ENCODE measurements at places on chromosomes 6 and 20.

GRCh38 chr6:30267423-30267822 is 54.2 kb upstream of the TRIM26 start:
- DNase-seq = no peak

GRCh38 chr6:166952121-166952520 is 4.2 kb downstream of the RNASET2 start:
- DNase-seq = no peak

- DNase-seq = no peak
Observed at GRCh38 chr6:38021029-38021428, 201.5 kb downstream of the ZFAND3 start.

GRCh38 chr20:20412750-20413149 is 44.8 kb downstream of the INSM1 start:
- DNase-seq = no peak

DNA sequence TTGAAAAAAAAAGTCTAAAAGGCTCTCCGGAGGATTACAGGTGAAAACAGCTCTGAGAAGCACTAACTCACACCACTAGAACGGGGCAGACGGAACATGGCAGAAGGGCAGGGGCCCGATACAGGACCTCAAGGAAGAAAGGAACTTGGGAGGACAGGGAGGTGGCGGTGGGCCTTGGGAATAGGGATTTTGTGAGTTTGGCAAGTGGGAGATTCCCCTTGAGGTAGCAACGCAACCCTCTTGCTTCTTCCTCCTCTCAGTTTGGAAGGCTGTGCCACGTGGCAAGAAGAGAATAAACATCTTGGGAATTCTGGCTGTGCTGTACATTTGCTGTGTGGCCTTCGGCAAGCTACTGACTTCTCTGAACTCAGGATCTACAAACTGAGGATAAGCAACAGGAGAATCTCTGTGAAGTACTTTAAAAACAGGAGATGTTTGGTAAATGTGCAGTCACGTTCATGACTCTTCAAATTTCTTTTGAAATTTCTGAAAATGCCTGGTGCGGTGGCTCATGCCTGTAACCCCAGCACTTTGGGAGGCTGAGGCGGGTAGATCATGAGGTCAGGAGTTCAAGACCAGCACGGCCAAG is 220.8 kb downstream of the BCAS1 start:
- DNase-seq = no peak

DNA sequence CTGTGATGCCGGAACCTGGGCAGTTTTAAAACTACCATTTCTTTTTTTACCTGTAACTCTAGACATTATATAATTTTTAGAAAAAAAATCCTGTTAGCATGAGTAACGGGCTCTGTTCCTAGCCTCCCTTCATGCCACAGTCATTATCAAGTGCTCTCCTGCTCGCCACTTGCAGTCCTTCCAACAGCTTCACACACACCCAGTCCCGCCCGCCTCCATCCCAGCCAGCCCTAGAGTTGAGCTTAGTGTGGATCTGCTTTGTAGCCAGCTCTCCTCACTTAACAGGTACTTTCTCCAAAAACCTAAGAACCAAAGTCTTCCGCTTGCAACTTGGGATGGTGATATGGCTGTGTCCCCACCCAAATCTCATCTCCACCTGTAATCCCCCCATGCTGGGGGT is 51.5 kb downstream of the EZR start:
- DNase-seq = no peak

DNA sequence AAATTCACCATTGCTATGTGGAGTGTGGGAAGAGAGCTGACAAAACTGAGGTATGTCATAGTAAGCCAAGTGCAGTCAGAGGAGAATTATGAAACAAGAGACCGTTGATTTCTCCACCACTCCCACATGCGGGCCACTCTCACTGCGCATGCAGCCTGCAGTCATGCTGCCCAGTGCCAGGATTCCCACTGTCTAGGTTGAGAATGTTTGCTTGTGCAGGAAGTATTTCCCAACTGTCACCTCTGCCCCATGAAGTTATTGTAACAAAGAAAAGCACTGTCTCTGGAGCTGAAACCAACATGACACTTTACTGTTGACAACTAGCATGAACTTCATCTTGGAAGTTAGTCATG is 18.7 kb upstream of the SFT2D1 start:
- DNase-seq = no peak

- peak; percentile 75 for DNase-seq
Observed at GRCh38 chr20:14879020-14879697, 541.7 kb upstream of the FLRT3 start.

GRCh38 chr20:48766961-48767960 is 60.5 kb downstream of the PREX1 start:
- no peak for DNase-seq

DNA sequence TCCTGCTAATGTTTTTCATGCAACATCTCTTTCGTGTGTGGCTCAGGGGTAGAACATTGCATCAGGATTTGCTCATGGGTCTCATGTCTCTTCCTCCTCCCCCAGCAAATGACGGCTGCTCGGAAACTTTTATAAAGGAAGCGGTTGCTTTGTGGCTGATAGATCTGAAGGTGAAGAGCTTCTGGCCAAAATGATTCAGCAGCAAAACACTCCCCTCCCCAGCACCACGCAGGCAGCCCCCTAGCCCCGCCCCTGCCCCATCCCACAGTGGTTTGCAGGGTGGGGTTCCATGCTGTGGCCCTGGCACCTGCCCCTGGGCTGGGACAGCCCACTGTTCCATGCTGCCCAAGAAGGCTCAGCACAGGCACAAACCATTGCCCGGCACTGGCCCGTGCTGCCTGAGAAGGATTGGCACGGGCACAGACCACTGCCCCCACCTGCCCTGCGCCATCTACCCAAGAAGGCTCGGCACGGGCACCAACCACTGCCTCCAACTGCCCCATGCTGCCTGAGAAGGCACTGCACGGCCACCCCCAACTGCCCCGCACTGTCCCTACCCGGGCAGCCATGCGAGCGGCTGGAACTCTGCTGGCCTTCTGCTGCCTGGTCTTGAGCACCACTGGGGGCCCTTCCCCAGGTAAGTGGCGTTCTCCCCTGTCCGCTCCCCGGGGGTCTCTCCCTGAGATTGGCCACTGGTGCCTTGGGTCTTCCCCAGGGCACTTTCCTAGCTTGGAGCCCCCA is at the start of gene CST7:
Gene CST7, plus strand, starts transcription at position 331 of the 741 bp plus-strand sequence. Its CDS starts 237 bp downstream, at position 568.
- DNase-seq = no peak

DNA sequence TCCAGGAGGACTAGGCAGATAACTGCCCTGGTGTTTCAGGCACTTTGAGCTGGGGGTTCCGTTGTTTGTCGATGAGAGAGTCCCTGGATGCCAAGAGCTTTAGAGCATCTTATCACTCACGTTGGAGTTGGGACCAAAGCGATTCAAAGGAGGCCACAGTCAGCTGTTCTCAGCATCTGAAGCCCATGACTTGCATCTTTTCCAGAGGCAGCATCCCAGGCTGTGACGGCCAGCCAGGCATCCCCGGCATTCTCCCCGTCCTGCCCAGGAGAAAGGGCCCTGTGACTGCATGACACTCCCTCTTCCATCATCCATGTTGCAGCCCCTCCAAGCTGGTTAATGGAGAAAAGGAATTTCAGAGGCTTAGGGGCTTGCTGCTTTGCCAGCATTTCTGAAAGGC is 520.3 kb downstream of the CDH26 start:
- DNase-seq = no peak

GRCh38 chr6:23097566-23097965 is 528.2 kb downstream of the HDGFL1 start:
- peak; percentile 7 for DNase-seq

DNA sequence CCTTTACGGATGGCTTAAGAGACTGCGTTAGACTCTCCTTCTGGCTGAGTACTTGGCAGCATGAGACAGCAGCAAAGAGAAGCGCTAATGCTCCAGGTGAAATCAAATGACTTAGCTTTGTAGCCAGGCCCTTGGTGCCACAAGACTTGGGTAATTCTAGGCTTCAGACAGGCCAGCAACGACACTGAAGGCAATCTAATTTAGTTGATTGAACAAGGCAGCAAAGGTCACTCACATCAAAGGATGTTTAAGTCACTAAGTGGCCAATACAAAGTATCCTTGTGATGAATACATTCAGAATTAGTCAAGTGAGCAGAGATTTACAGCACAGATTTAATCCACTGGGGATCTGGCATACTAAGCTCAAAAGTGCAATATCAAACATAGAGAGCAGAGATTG is 113.2 kb downstream of the FAM83B start:
- no peak for DNase-seq

DNA sequence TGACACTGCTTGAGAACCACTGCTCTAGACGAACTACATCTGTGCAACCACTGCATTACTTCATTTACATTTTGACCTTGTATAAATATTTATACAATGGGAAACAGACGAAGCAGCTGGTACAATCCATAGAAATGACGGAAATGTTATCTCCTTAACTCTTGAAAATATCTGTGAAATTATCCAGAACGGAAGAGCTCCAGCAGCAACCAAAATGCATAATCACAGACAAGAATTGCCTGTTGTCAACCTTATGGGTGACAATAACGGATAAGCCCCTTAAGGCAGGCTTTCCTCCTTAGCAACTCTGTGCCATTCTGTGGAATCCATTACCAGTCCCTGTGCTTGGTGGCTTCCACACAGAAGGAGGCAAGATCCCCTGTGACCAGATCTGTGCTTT is 115.4 kb downstream of the DTNBP1 start:
- no peak for DNase-seq

DNA sequence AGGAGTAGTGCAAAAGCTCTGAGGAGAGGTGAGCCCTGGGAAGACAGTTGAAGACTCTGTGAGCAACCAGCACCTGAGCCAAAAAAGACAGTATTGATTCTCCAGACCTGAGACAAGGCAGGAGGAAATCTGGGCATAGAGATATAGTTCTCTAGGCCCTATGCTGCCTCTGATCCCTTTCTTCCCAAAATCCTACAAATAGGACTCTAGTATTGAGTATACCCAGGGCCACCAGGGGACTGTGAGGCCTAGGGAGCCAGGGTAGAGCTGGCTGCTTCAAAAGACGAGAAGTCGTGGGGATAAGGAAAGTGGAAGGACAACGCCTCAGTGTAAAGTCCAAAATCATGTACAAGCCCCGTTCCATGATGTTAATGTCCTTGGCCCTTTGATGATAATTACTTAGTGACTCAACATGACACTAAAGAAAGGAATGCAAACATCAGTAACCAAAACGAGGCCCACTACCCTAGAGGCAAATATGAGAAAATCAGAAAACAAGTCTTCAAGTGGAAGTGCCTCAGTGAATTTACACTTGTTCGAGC is 197.3 kb upstream of the PROKR2 start:
- DNase-seq = no peak

DNA sequence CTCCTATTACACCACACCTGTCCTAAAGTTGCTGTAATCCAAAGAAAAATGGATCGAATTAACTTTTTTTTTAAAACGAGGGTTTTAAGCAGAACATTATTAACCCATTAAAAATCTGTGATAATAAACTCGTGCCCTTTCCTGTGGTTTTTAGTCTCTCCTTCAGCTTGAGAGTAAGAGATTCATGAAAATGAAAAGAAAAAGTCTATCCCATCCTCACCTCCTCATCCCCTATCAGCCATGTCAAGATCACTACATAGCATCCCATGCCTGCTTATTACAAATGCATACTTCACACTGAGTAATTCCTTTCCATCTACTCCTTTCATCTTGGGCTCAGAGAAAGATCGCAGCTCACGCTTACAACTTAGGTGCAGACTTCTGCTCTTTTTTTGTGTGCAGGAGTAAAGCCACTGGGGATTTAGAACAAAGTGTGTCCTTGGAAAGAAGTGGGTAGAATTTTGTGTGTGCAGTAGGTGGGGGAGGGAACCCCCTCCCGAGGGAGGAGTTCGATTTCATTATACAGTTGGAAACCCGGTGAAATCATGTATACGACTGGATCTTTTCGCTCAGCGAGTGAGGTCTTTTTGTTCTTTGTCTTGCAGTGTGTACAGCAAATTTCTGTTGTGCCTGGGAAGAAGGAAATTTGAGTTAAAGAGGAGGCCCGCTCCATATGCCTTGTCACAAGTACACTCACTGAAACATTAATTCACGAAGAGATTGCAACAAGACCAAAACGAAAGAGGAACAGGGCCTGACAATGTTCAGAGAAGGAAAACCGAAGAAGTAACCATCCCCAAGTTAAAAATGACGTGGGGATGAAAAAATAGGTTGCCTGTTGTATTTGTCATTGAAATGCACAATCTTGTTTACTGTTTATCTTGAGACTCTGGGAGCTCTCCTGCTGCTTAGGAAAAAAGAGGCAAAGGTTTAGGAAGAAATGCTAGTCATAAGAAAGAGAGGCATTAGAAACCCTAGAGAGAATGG is 146.5 kb upstream of the ZNF217 start:
- DNase-seq = no peak

DNA sequence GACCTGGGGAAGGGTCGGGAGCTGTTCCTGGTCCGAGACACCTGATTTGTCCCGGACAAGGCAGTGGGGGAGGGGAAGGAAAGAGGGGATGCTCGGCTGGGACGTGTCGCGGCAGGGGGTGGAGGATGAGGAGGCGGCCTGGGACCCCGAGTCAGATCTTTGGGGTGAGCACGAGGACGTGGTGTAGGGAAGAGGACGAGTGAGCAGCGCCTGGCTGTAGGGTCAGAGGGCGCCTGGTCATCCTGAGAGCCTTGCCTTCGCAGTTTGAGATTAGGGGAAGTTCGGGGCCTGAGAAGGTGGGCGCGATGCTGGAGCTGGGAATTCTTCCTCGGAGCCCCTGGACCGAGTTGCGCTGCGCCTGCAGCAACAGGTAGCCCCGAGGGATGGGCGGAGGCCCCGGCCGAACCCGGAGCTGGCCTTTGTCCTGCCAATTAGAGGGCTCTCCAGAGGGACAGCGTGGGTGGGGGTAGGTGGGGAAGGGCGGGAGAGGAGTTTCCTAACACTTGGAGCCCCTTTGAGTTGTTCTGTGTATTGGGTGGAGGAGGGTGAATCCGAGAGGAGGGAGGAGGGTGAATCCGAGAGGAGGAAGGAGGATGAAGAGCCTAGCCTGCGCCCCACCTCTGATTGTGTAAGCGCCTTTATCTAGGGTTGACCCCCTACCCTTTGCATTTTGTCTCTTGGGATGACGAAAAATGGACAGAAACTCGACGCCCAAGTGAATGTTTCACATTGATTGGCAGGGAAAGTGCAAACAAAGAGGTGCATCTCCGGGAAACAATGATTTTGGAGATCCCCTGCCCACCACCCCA is 72.0 kb downstream of the SOX4 start:
- DNase-seq = no peak

- DNase-seq = no peak
Observed at GRCh38 chr6:159469443-159469842, 223.6 kb downstream of the SOD2 start.

DNA sequence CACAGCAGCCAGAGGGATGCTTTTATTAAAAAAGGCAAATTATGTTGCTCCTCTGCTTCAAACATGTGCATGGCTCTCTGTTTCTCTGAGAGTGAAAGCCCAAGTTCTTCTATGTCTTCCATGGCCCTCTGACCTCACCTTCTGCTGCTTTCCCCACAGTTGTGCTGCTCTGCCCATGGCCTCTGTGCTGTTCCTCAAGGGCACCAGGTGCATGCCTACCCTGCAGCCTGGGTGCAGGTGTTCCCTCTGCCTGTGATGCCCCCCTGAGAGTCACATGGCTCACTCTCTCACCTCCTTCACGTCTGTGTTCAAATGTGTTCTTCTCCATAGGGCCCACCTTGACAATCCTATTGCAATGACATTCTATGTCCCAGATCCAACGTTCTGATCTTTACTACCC is 477.0 kb upstream of the CHD6 start:
- DNase-seq = no peak

- no peak for DNase-seq
Observed at GRCh38 chr20:41476446-41476845, 109.8 kb upstream of the EMILIN3 start.
